Hepatocyte (in vitro differentiated cells): ENCODE measurements at places on chromosomes 12 and 14. TPM values are rescaled to one million over a fixed set of nuclear protein-coding genes. Genes with fewer than 3 reads are reported as not detected.

VCPKMT gene
- polyA plus RNA-seq: 6.1 and 8.5 TPM in 2 replicates

DNA sequence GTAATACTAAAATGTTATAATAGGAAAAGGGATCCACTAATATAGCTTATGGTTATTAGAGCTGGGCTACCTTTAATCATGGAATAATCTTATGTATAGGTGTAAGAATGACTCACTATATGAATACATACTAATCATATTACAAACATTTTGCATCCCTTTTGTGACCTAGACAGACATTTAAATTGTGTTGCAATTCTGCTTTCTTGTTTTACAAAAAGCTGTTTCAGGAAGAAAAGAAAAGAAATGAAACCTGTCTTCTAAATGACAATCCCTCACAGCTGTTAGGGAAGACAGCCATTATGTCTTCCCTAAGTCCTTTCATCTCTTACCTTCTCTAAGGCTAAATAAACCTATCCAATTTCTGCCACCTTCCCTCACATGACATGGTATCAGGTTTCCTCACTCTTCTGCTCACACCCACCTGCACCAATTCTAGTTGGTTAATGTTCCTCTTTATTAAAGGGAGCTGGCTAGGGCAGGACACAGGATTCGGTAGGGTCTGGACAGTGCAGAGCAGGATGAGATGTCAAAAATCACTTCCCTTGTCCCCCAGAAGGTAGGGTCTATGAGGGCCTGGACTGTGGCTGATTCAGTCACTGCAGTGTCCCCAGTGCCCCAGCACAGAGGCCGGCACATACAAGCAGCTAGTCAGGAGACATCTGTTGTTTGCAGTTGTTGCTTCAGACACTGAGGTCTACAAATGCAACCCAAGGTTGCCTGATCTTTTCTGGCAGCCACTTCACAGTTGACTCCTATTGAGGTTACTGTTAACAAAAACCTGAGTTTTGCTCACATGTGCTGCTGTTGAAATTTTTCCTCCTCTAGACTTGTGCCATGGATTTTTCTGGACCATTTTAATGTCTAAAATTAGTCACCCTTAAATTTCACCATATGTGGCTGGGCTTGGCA, 3.7 kb downstream of the DHRS7 start:
- DNase-seq: no peak
- no peak overlapping the region for H3K4me3 ChIP-seq
- H3K36me3 ChIP-seq: no peaks in the 10 kb centered on the region
- H3K27ac ChIP-seq: peak overlapping the region; percentile 16
- peaks cover 7% of the 10 kb centered on the region for H3K4me1 ChIP-seq

- H3K4me3 ChIP-seq: no peak overlapping the region
- H3K4me1 ChIP-seq: peaks cover 5% of the 10 kb centered on the region
- no peaks in the 10 kb centered on the region for H3K36me3 ChIP-seq
- no peaks in the 10 kb centered on the region for H3K27me3 ChIP-seq
Measured at GRCh38 chr14:62301080-62301479, 538.9 kb downstream of the SNAPC1 start.

DNA sequence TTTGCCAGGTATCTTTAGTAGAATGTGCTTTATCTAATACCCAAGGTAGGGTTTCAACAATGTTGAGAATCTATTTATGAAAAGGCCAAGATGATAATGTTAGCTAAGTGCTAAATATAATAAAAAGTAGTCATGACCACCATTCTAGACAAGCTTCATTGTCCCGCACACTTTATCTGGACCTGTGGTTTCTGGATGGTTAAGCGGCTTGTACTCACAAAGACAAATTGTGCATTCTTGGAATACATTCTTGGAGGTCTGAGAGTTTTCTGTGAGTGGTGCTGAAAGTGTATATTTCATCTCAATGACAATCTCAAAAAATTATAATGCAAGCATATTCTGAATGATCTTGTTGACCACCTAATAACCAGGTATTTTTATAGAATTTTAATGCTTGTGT, 646.9 kb downstream of the DIO2 start:
- H3K4me1 ChIP-seq: no peaks in the 10 kb centered on the region
- no peak overlapping the region for H3K27ac ChIP-seq
- no peaks in the 10 kb centered on the region for H3K27me3 ChIP-seq
- DNase-seq: no peak

DNA sequence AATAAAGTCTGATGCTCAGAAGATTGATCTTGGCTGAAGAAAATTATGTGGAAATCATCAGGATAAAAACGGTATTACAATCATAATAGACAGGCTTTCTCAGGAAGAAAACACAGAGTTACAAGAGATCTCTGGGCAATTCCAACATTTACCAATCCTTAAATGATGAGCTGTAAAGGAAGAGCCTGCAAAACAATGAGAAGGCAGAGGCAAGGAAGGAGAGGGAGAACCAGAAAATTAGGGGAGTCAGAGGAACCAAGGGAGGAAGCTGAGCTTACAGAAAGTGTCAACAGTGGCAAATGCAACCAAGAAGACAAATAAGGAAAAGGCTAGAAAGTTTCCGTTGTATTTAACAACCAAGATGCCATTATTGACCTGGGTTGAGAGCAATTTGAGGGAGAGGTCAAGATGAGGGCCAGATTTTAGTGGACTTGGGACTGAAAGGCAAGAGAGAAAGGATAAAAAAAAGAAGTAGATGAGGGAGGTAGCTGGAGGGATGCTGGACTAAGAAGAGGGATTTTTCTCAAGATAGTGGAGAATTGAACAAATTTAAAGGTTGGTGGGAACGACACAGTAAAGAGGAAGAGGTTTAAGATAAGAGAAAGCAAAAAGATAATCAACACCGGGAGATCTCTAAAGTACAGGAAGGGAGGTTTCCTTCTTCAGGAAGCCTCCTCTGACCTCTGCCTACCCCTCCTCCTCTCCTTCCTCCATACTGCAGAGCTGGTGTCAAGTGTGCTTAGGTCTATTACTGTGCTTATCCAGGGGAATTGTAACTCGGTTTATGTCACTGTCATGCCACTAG, 116.9 kb downstream of the DUSP6 start:
- DNase-seq: no peak
- no peaks in the 10 kb centered on the region for H3K4me1 ChIP-seq
- no peak overlapping the region for H3K4me3 ChIP-seq
- no peak overlapping the region for H3K27ac ChIP-seq
- no peaks in the 10 kb centered on the region for H3K27me3 ChIP-seq

- no peak for DNase-seq
- peaks cover 31% of the 10 kb centered on the region for H3K4me1 ChIP-seq
- peak overlapping the region; percentile 50 for H3K27ac ChIP-seq
- H3K36me3 ChIP-seq: no peaks in the 10 kb centered on the region
- H3K27me3 ChIP-seq: no peaks in the 10 kb centered on the region
Measured at GRCh38 chr12:26271024-26271423, 75.7 kb downstream of the SSPN start.
